ENCODE measurements at places on chromosomes 11 and 22.

DNA sequence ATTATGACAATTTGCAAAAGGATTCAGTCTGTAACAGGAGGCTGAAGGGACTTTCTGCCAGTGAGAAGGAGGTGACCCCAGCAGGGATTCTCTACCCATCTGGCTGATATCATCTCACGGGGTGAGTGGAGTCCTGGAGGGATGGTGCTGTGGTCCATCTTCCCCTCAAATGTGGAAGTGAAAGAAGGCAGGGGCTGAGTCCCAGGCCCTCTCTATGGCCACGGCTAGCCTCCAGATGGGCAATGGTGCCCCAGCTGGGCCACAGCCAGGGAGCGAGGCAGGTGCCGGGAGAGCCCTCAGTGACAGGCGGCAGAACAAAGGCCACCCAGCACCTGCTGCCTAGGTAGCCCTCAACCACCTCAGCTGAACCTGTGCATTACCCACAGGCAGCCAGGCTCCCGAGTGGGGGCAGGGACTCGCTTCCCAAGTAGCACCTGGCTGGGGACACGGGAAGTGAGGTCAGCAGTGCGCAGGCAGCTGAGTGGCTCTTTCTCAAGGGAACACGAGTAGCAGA is 6.7 kb downstream of the NECTIN1 start:
- DNase-seq: no peak

DNA sequence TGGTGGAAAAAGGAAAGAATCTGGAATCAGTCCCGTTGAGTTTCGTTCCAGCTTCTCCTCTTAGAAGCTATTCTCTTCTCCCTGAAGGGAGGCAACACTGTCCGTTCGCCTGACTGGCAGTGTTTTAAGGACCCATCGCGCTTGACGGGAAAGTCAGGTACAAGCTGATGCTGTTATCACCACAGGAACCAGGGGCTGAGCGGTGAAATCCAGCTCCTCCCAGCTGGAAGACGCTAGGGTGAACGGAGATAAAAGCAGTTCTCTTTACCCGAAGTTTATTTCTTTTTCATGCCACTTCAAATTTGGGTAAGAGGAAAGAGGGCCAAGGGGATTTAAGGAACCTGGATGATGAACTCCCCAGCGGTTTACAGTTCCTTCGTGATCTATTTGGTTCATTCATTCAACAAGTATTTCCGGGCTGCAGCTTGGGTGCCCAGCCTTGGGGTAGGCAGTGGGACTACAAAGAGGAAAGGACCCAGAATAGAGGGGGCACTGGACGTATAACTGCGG is 551 bp upstream of the DEUP1 start:
- no peak for DNase-seq

DNA sequence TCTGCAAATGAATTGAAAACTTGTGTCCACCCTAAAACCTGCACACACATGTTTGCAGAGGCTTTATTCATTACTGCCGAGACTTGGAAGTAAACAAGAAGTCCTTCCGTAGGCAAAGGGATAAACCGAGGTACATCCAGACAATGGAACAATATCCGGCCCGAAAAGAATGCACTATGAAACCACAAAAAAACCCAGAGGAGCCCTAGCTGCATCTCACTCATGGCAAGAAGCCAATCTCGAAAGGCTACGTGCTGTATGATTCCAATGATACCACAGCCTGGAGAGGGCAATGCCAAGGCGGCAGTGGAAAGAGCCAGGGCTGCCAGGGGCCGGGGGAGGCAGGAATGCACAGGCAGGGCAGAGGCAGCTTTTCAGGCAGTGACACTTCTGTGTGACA is 3.2 kb upstream of the MRPL23 start:
- no peak for DNase-seq

DNA sequence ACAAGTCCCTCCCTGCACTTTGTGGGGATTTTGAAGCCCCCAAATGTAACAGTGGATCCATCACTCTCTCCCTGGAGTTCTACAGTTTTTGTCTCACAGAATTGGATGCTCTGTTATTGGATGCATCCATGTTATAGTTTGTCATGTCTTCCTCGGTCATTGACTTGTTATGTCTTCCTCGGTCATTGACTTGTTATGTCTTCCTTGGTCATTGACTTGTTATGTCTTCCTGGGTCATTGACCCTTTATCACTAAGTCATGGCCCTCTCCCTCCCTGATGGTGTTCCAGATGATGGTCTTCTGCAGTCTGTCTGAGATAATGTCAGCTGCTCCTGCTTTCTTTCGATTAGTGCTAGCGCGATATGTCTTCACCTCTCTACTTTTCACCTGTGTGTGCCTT is 981.5 kb downstream of the BRD1 start:
- DNase-seq: no peak

- no peak for DNase-seq
Measured at GRCh38 chr11:73318501-73319011, 10.5 kb downstream of the ARHGEF17 start.

DNA sequence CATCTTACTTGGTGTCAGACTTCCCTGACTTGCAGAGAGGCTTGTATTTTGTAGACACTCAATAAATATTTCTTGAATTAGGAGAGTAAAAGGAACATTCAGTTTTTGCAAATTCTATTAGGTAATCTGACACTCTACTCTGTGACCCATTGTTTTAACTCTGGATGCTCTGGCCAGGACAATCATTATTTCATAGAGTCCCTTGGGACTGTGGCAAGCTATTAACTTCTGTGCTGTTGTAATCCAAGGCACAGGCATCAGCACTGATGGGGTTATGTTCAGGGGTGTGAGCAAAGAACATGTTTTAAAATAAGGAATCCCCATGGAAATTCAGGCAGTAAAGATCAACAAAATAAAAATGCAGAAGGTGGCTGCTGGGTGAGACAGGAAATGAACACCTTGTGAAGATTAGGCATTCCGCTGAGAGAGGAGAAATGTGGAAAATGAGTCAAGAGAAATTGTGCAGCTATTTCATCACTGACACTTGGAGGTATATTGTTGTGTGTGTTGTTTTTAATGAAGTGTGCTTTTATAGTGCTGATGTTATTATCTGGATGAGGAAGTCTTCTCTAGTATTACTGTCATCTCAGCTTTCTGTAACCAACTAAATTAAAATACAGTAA is 175.2 kb downstream of the WNT11 start:
- DNase-seq: no peak

DNA sequence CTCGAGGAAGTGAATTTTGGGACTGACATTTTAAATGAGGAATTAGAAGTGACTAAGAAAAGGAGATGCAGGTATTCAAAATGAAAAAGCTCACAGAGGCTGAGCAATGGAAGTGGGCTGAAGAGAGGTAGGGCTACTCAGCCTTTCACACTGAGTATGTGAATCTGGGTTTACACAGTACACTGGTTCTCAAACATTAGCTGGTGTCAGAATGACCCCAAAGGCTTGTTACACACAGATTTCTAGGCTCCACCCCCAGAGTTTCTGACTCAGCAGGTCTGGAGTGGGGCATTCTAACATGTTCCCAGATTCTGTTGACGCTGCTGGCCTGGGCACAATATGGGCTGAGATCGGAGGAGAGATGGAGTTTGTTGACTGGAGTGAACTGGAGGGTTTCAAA is 32.8 kb downstream of the CADM1 start:
- DNase-seq: no peak

DNA sequence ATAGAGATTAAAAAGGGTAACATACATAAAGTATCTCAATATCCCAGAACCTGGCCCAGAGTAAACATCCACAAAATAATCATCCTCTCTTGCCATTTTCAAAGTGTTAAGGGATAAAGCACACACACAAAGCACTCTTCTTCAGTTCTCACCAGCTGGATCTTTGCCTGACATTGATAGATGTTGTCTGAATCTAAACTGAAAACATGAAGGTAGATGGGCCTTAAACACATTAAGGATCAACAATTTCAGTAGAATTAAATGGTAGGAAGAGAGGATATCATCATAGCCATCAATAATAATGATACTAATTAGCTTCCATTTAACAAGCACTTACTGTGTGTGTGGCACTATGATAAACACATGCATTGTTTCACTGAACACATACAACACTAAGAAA is 261.1 kb downstream of the OPCML start:
- no peak for DNase-seq

DNA sequence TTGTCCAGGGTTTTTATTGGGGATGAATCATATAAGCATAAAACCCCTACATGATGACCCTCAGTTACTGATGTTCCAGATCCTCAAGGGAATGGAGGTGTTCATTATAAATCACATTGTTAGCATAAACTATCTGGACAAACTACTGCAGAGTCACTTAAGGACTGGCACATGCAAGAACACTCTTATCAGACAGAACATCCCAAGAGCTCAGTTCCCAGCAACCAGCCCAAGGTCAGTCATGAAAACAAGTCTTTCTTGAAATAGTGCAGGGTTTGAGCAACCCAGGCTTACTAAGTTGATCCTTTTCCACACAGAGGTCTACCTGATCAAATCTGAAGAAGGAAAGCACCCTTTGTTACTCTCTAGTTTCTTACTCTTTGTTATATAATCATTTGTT is 13.5 kb upstream of the PTS start:
- no peak for DNase-seq

Measured in SIG-M5 (cell line).